ENCODE measurements at places on chromosomes 12 and 14.

DNA sequence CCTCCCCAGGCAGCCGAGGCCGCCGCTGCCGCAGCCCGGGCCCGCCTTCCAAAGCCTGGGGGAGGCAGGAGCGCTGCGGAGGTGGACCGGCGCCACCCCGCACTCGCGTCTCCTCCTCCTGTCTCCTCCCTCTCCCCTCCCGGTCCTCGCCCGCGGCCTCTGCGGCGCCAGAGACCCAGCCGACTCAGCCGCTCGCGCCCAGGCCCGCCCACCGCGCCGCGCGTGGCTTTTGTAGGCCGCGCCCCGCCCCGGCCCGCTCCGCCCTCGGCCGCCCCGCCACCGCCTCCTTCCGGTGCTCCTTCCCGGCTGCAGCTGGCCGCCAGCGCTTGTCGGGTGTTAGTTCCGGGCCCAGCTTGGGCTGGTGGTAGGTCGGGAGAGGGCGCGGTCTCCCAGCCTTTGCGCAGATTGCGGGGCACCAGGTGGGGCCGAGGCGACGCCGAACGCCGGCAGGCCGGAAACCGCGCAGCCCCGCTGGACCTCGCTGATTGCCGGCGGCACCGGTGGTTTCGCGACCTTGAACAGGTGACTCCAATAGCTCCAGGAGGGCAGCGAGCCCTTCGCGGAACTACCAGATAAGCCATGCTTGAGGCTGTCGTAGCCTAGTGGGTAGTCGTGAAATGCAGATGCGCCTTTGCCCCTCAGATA lies at the start of gene CAPRIN2:
CAPRIN2 (minus strand) TSS at position 202 of the 645 bp plus-strand sequence. CDS start 1,431 bp downstream, outside the sequence.
- peak; percentile 97 for DNase-seq

DNA sequence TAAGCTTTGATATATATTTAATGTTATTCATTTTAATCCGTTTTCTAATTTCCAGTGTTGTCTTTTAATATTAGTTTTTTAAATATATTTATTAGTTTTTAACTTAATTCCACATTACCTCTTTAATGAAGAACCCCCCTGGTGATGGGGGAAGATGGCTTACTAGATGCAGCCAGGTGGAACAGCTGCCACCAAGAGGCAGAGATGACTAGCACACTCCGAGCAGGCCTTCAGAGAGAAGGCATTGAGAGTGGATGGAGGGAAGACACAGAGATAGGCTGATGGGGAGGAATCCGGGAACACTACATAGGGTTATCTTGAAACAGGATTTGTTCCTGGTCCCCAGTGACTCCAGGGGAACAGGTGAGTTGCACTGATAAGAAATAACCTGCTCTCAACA lies 771.6 kb downstream of the LRFN5 start:
- DNase-seq: no peak

DNA sequence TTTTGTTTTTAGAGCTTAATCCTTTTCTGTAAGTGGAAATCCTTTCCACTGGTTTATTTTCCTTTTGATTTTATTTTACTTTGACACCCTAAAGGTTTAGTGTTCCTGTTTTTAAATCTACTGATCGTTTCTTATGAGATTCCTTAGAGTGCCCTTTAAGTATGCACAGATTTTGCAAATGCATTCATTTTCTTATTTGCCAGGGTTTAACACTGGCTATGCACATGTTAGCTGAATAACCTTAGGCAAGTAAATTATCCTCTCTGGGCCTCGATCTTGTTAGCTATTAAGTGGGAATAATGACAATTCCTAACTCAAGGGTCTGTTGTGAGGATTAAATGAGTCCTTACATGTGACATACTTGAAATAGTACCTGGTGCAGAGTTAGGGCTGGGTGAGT lies 136.0 kb downstream of the BICD1 start:
- no peak for DNase-seq

DNA sequence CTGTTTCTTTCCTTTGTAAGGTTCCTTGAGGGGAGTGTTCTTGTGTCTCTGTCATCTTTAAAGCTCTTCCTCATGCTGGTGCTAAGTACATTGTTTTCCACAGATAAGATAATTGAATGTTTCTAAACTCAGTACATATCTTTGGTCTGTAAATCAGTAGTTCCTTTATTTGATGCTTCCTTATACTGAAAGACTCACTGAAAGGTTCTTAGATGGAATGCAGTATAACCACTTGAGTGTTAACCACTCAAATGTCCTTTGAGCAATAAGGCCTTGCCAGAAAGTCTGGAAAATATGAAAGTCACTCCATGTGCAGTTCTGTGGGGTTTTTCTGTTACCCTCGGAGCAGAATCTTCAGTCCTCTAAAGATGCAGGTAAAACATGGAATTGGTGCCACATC lies 23.0 kb upstream of the RNU6-8 start:
- no peak for DNase-seq

GRCh38 chr14:94398182-94398479 lies 9.7 kb upstream of the SERPINA1 start:
- DNase-seq: no peak

- peak; percentile 95 for DNase-seq
Observed at GRCh38 chr12:103415681-103416080, 80.1 kb downstream of the C12orf42 start.

DNA sequence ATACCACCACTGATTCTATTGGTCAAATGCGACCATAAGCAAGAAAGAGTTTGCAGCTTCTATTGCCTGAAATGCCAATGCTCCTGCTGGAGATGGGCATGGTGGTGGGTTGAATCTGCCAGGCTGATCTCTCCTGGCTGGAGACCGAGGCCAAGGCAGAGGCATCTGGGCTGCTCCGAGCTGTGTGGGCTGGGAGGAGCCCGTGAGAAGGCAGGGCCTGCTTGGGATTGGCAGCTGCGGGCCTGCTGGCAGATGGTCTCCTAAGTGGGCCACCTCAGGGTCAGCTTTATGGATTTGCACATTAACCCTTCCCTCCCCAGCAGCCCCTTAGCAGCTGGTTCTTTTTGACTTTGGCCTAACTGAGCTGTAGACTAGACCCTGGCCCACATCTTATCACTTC lies 25.4 kb downstream of the SRRM4 start:
- DNase-seq: no peak

DNA sequence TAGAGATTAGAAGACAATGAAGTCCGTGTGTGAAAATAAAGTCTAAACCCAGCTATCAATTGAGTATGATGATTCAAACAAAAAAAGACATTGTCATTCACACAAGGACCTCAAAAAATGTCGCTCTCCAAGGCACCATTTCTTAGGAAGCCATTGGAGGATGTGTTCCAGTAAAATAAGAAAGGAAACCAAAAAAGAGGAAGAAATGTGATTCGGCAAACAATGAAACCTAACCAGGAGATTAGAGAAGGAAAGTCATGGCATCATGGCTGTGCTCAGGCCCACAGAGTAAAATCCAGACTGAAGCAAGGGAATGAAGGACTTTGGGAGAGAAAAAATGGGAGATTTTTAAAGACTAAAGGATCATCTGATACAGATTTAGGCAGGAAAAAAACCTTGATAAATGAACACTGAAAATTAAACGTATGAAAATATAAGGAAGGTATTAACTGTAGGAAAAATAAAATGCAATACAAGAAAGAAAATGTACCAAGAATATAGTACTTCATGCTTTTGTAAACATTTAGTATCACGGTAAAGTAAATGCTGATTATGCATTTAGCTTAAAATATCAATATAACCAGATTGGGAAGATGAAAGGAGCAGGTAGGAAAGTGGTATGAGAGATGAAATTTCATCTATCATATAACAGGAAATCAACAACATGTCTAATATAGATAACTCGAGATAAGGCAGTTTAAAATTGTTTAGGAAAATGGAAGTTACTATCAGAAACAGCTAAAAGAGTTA lies 38.2 kb upstream of the MTHFD1 start:
- DNase-seq: no peak

DNA sequence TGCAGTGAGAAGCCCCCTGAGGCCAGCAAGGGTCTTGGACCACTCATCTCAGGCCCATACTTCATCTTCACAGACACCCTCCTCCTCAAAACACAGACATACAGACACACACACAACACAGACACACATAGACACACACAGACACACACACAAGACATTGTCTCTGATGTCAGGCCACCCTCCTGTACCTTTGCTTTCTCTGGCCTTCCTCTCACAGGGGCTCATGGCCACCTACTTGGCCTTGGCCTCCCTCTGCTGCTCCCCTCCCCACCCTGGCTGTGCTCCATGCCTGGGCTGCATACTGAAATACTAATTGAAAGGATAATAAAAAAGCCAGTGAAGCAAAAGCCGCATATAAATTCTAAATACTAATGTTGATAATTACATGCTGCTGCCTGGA lies 1.6 kb upstream of the SYNDIG1L start:
- DNase-seq: peak; percentile 2

- DNase-seq: peak; percentile 60
Observed at GRCh38 chr12:3493043-3493858, 2.2 kb downstream of the PRMT8 start.

DNA sequence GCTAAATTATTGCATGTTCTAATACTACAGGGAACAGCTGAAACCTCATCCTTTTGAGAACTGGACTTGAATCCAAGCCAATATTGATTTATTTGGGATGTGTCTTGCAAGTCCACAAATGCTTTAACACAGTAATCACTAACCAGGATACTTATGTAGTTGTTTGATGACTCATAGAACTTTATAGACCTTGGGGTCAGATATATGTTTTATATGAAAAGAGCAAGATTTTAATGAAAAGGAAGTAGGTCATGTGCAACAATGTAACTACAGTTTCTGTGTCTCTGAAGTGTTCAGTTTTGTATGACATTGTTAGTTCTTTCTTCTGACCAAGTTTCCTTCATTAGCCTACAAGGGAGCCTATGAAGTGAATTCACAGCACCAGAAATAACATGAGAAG lies 352.0 kb downstream of the ZFP36L1 start:
- no peak for DNase-seq

DNA sequence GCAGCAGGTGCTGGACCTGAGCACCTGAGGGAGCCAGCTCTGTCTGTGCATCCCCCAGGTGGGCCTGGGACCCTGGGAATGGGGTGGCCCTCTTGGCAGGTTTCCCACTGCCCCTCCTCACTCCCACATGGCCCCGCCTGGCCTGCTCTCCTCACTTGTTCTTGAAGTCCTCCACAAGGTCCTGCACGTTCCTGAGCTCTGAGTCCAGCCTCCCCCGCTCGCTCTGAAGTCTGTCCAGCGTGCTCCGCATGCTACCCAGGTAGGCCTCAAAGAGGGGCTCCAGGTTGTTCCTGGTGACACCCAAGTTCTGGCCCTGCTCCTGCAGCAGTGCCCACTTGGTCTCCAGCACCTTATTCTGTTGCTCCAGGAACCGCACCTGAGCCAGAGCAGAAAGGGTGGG lies 2.9 kb downstream of the KRT79 start:
- DNase-seq: no peak

- no peak for DNase-seq
Observed at GRCh38 chr14:68199554-68200151, 380.1 kb downstream of the RAD51B start.

- DNase-seq: no peak
Observed at GRCh38 chr12:81369175-81369574, 291.3 kb downstream of the ACSS3 start.

DNA sequence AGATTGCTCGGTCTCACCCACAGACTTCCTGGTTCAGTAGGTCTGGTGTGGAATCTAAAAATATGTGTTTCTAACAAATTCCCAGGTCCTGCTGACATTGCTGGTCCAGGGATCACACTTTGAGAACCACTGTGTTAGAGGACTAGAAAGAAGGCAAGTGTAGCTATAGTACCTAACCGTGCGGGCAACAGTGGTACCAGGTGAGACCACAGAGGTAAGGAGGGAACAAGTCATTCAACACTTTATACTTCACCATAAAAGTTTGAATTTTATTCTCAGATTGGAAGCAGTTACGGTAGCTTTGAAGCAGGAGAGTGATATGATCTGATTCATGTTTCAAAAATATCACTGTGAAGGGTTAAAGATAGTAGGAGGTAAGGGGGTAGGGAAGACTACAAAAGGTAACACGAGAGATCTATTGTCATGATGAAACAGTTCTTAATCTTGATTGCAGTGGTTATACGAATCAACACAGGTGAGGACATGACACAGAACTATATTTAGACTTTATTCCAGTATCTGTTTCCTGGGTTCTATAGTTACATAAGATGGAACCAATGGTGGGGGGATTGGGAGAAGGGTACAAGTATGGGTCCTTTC lies 73.5 kb downstream of the CDK17 start:
- DNase-seq: no peak

- DNase-seq: no peak
Observed at GRCh38 chr14:75514673-75515628, 7.3 kb upstream of the BATF start.

- no peak for DNase-seq
Observed at GRCh38 chr14:55332654-55333570, 61.7 kb downstream of the FBXO34 start.

DNA sequence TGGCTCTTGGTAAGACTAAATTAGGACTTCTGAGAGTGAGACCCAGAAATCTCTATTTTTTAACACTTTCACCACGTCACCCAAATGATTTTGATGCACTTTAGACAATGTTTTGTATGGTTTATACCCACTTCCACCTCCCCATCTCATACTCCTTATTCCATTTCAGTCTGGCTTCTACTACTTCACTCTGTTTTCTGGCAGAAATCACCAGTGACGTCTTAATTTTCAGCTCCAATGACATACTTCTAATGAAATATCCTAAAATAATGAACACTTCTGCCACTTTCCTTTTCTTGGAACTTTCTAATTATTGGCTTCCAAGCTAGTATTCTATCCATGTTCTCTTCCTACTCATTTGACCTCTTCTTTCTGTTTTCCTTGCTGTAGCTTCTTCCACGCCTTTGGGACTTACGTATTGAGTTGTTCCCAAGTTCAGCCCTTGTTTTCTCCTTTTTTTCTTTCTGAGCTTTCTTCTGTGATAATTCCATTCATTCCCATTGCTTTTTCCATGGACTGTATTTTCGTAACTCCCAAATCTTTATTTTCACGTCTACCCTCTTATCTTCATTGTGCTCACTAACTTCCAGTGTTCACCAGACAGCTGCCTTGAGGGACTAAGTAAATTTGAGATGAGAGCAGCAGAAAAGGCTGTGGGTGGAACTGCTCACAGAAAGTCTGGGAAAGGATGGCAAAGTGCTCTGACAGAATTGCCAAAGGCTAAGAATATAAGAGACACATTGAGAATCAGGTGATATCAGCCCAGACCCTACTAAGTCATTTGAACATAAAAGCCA lies 115.8 kb downstream of the CAPZA3 start:
- no peak for DNase-seq

DNA sequence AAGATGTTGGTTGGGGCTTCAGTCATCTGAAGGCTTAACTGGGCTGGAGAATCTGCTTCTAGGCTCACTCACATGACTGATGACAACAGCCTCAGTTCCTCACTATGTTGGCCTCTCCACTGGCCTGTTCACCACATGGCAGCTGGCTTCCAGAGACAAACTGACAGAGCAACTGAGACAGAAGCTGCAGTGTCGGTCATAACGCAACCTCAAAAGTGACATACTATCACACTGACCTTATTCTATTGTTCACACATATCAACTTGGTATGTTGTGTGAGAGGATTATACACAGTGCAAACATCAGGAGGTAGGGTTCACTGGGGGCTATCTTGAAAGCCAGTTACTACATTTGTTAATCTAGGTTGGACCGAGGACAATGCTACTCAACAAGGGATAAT lies 92.9 kb downstream of the PAWR start:
- DNase-seq: no peak
